ENCODE measurements at places on chromosomes 11 and 22.

DNA sequence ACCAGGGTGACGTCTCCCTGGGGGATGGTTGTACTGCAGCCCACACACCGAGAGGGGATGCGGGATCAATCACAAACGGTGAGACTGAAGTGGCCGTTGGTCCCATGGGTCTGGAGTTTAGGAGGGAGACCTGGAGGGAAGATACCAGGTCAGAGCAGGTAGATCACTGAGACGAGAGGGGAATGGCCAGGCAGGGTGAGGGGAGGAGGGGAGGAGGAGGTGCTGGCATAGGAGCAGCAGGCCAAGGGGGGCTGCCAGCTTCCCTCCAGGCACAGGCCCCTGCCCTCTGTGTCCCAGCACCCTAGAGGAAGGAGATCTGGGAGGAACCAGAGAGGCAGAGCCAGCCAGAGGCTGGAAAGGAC lies 7.0 kb downstream of the MAPK8IP2 start:
- no peak for DNase-seq

GRCh38 chr11:120131941-120132644 lies 5.8 kb downstream of the TRIM29 start:
- no peak for DNase-seq

GRCh38 chr11:131907371-131907770 lies 537.0 kb downstream of the NTM start:
- no peak for DNase-seq

- peak; percentile 9 for DNase-seq
These were observed 283.3 kb upstream of the ARHGAP42 start for GRCh38 chr11:100403816-100404215.

GRCh38 chr22:45521178-45521577 lies 18.5 kb downstream of the FBLN1 start:
- DNase-seq, result no peak

- DNase-seq, result no peak
These were observed 342.1 kb upstream of the SYN3 start for GRCh38 chr22:33400061-33400840.

DNA sequence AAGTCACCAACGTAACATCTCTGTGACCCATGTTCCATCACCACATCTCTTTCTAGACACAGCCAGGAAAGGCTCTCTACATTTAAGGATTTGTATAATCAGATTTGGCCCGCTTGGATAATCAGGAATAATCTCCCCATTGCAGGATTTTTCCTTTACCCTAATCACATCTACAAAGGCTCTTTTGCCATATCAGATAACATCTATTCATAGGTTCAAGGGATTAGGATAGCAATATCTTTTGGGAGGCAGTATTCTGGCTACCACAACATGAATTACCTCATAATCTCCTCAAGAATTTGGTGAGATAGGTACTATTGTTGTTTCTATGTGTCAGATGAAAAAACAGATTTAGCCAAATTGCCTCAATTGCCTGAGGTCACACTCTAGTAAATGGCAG lies 142.8 kb upstream of the UBASH3B start:
- no peak for DNase-seq
